Cerebellar cortex (tissue), 1 donor: ENCODE measurements at places on chromosomes 5 and 9.

DNA sequence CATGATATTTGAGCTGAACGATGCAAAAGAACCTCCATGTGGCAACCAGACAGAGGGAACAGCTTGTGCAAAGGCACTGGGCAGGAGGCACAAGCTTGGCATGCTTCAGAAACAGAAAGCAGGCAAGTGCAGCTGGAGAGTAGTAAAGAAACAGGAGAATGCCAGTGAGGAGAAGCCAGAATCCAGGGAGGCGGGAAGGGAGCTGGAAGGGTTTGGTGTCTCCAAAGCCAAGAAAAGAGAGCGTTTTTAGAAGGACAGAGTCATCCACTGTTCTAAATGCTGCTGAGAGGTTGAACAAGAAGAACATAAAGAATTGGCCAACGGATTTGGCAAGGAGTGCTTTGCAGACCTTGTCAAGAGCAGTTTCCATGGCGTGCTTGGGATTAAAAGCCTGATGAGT lies 124.7 kb downstream of the TLE1 start:
- peak; percentile 8 for DNase-seq

GRCh38 chr5:122984425-122984824 lies 52.1 kb downstream of the PPIC start:
- no peak for DNase-seq

GRCh38 chr9:107554636-107555035 lies 65.1 kb upstream of the KLF4 start:
- no peak for DNase-seq

GRCh38 chr9:135901826-135902225 lies 5.5 kb downstream of the CAMSAP1 start:
- DNase-seq, result no peak

DNA sequence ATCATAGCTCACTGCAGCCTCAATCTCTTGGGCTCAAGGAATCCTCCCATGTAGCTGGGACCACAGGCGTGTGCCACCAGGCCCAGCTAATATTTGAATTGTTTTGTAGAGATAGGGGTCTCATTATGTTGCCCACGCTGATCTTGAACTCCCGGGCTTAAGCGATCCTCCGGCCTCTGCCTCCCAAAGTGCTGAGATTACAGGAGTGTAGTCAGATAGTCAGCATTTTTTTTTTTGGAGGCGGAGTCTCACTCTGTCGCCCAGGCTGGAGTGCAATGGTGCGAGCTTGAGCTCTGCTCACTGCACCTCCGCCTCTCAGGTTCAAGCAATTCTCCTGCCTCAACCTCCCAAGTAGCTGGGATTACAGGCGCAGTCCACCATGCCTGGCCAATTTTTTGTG lies 1.6 kb upstream of the SAR1B start:
- DNase-seq, result no peak

DNA sequence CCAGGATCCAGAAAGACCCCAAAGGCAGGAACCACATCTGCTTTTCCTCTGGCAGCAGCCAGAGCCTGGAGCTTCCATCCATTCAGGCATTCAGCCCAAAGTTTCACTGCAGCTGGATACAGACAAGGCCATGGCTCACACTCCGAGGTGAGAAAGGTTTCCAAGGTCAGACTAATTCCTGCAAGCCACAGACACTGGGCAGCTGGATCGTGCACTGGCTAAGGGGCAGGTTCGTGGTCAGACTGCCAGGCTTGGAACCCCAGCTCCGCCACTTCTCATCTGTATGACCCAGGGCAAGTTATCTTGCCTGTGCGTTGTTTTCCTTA lies 36.9 kb downstream of the SPOCK1 start:
- DNase-seq, result no peak

- DNase-seq, result no peak
Measured at GRCh38 chr5:7501061-7501460, 105.1 kb downstream of the ADCY2 start.

DNA sequence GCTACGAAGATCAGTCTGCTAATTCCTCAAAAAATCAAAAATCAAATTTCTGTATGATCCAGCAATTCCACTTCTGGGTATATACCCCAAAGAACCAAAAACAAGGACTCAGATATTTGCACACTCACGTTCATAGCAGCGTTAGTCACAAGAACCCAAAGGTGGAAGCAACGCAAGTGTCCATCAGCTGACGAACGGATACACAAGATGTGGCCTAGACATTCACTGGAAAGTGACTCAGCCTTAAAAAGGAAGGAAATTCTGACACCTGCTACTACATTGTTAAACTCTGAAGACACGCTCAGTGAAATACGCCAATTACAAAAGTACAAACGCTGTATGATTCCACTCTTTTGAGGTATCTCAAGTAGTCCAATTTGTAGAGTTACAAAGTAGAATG lies 93.3 kb downstream of the OTULIN start:
- DNase-seq, result no peak

DNA sequence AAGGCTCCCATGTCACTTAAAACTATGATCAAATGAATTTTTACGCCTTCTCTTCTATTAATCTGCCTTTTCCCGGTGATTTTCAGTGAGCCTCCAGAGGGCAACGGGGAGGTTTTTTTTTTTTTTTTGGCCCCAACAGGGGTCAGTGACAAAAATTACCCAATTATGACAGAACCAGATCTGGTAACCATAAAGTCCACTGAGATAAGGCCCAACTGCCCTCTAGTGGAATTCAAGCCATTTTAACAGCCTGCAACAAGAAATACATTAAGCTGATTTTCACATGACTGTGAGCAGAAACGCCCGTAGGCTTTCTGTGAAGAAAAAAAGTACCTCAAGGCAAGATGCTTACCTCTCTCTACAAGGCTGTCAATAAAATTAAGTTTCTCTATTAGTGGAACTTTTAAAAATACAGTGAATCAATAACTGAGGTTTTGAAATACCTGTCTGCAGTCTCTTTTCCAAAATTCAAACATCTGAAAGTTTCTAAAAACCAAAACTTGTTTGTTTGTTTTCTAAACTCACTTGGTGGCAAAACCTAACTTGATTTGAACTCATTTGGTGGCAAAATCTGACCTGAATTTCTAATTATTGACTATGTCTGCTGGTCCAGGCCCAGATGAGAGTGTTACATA lies 49.7 kb upstream of the FST start:
- DNase-seq, result no peak

GRCh38 chr9:38154501-38155421 lies 85.7 kb upstream of the SHB start:
- no peak for DNase-seq

GRCh38 chr5:91166059-91166807 lies 216.9 kb downstream of the ARRDC3 start:
- no peak for DNase-seq

DNA sequence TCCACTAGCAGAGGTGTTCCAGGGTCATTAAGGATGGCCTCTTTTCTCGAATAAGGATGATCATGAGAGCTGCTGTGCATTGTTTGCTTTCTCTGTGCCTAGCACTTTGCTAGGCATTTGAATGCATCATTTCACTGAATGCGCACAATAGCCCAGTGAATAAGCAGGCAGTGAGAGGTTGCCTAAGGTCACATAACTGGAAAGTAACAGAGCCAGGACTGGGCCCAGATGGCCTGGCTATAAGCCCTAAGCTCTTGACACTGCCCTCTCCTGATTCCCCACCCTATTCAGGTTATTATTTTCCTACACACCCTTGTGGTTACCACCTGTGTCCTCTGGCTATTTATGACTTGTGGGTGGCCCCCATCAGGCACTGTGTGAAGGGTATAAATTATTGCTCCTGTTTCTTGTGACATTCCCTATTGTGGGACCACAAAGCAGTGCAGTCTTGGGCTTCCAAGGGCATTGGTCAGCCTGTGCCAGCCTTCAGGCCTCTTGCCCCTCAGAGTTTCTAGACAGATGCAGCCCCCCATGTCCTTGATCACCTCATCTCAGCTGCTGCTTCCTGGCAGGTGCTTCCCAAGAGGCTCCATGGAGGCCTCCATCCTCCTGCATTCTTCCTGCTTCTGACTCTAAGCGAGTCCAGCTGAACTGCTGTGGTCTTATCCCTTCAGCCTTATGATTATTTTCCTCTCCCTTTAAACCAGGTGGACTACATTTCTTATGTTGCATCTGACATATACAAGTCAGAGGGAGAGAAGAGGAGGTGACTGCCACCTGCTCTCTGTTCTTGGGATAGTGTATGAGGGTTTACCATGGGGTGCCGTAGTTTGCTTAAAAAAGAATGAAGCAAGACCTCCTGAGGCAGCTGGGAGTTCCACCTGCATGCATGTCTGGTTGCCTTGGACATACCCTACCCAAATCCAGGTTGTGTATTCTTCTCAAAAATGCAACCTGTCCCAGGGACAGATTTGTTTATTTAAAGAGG lies 47.6 kb downstream of the ANGPTL2 start:
- DNase-seq, result peak; percentile 88

- no peak for DNase-seq
Measured at GRCh38 chr5:142977363-142978051, 207.3 kb downstream of the ARHGAP26 start.

DNA sequence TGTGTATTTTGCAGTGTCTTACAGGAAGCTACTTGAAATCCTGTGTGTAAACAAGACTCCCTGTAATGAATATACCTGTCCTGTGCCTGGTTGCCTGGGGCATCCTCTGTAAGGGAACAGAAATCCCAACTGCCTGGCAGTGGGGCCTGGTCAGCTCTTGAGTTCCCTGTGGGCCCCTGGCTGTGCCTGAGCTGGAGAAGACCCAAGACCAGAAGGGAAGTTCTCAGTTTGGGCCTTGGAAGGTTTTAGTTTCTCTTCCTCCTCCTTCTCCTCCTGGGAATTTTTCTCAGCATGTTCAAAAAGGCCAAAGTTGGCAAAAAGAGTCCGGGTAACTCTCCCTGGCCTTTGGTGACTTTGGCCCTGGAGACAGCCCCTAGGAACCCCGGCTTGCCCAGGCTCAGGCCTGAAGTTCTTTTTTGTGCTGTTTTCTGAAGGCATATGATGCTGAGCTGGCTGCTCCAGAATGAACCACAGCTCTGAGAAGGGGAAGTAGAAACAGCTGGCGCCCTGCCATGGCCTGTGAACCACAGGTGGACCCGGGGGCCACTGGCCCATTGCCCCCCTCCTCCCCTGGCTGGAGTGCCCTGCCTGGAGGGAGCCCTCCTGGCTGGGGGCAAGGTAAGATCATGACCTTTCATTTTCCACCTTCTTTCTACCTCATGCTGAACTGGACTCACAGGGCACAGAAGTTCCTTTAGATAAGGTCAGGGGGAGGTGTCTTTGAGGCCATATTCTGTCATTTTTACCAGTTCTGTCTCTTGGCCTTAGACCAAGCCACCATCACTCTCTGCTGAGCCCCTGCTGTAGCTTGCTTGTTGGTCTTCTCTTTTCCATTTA lies 5.8 kb downstream of the TMEM268 start:
- no peak for DNase-seq

DNA sequence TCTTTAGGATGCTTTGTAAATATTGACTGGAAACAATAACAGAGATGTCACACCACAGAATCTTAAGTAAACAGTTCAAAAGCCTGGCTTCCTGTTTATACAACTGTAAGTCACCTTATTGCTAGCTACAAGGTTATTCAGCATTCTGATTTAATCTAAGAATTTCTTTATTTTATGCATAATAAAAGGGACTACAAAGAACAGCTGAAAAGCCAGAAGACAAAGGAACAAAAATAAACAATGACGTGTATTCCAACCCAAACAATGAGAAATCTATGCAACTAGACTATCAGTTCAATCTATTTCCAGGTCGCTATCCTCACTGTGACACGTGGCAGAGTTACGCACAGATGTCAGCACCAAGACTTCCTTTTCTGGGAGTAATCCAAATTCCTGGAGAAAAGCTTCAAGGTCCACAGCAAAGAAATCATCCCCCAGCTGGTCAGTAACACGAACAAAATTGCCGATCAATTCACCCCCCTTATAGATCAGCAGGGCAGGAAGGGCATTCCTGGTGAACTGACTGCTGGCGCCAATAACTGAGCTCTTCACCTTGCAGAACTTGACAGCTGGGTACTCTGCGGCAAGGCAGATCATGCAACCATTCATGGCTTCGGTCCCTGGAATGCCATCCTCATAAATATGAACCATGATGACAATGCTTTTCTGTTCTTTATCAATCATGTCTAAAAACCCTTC lies 8.4 kb downstream of the PDCL start:
- DNase-seq, result no peak

DNA sequence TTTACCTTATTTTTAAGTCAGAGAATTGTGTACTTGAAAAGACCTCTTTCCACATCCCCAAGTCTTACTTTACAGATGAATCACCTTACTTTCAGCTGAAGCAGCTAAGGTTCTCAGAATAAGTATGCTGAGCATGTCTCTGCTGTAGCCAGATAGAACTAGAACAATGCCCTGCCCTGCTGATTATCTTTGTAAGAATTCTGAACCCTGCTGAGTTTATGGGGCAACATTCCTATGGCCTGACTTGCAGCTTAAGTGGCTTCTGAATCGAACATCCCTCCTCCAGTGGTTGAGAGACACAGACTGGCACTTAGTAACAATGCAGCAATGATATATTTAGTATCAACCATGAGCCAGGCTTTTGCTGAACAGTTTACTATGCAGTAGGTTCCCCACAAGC lies 592.0 kb upstream of the WWC1 start:
- DNase-seq, result peak; percentile 90

DNA sequence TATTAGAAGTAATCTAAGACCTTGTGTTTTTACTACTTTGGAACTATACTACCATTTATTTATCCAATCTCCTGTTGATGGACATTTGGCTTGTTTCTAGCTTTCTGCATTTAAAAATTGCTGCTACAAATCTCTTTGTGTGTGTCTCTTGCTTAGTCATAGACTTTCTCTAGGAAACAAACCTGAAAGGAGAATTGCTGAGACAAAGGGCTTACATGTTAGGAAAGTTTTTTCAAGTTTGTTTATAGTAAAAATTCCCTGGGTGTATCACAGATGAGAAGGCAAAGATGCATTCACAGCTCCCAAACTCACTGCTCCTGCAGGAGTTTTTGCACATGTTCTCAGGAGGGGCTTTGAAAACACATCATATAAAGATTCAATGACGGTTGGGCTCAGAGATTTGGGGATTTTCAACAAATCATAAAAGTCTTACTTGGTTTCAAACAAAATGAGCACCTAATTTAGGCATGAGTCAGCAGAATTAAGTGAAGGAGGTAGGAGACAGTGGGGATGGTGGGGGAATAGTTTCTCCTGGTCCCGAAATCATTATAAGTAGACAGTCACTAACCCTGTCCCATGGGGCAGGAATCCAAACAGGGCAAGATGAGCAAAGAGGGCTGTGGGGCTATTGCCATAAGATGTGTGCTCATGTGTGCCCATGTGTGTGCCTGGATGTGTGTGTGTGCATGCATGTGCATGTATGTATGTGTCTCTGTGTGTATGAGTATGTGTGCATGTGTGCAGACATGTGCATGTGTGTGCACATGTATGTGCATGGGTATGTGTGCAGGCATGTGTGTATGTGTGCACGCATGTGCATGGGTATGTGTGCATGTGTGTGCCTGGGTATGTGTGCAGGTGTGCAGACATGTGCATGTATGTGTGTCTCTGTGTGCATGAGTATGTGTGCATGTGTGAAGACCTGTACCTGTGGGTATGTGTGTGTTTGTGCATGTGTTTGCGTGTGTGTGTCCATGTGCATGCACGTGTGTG lies 43.4 kb upstream of the S1PR3 start:
- no peak for DNase-seq

- DNase-seq, result peak; percentile 15
Measured at GRCh38 chr5:174608631-174609097, 115.7 kb upstream of the MSX2 start.

- no peak for DNase-seq
Measured at GRCh38 chr9:130173666-130173983, 1.4 kb downstream of the NCS1 start.
